Chondrocyte (in vitro differentiated cells): ENCODE measurements at places on chromosomes 3 and 15. TPM values are rescaled to one million over a fixed set of nuclear protein-coding genes. Genes with fewer than 3 reads are reported as not detected.

DNA sequence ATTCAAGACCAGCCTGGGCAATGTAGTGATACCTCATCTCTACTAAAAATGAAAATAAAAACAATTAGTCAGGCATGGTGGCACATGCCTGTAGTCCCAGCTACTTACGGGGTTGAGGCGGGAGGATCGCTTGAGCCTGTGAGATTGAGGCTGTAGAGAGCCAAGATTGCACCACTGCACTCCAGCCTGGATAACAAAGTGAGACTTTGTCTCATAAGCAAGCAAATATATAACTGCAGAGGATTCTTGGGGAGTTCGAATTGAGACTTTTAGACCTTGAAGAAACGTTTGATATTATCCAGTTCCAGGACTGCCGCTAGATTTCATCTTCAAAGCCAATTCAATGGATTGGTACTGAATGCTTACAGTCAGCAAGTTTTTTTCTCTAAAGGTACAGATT, 11.9 kb upstream of the RARB start:
- no peaks in the 10 kb centered on the region for H3K27me3 ChIP-seq
- no peak overlapping the region for H3K27ac ChIP-seq
- no peak for DNase-seq
- H3K4me3 ChIP-seq = no peak overlapping the region

DNA sequence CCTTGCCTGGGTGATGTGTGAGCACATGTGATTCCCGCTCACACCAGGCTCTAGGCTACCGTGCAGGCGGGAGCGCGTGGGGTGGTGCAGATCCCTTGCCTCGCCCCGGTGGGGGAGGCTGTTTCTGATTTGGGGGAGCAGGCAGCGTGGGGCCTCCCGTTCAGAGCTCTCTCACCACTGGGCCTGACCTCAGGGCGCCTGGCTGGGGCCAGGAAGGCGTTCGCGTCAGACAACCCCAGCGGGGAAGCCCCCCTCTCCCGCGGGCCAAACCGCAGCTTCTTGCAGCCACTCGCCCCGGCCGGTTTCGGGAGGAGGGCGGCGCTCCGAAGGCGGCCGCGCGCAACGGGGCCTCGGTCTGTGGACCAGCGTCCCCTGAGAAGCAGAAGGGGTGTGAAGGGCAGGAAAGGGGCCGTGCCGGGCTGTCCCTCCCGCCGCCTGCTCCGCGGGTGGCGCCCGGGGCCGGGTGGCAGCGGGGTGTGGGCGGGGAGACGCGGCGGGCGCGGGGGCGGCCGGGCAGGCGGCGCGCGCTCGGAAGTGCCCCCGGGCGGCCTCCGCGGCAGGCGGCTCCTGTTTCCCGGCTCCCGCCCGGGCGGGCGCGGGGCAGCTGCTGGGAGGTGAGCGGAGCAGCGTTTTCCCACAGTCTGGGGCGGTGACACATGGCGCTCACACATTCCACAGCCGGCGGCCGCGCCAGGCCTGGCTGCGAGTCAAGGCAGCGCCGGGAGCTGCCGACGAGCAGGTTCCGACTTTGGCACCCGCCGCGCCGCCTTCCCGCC, 65.1 kb upstream of the HES1 start:
- no peak for DNase-seq
- no peak overlapping the region for H3K27ac ChIP-seq
- H3K4me3 ChIP-seq = no peak overlapping the region
- peaks cover 17% of the 10 kb centered on the region for H3K36me3 ChIP-seq
- peaks cover 30% of the 10 kb centered on the region for H3K27me3 ChIP-seq

DNA sequence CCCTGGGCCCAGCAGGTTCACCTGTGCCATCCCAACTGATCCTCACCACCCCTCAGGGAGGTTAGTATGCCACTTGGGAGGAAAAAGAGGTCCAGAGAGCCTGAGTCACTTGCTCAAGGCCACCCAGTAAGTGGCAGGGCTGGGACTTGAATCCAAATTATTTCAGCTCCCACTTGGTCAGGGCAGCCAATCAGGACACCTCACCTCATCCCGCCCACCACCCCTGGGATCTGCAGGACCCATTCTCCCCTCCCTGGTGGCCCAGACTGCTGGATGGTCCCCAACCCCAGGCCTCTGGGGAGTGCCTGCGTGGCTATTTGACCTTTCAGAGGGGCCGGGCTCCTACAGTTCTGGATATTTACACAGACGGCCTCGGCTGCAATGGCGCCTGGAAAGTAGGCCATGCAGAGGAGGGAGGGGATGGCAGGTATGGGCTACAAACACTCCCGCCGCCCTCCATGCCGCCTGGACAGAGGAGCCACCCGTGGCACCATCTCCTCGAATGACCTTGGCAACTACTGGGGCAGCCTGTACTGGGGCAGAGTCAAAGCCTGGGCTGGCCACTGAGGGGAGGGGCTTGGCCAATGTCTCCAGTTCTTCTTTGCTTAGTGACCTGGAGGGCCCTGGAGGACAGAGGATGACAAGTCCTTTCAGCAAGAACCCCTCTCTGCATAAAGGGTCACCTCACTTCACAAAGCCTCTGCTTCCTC, 153.6 kb upstream of the LINGO1 start:
- H3K27ac ChIP-seq = no peak overlapping the region
- H3K4me3 ChIP-seq = no peak overlapping the region
- H3K27me3 ChIP-seq = peaks cover 29% of the 10 kb centered on the region
- no peak for DNase-seq
- peaks cover 2% of the 10 kb centered on the region for H3K36me3 ChIP-seq

Gene SLC24A1
- total RNA-seq = 8.7 to 11.1 TPM (median 10.7 TPM) in 3 replicates
